ENCODE measurements at places on chromosomes 6 and 20.

- DNase-seq: no peak
These were observed 95.0 kb downstream of the ATRN start for GRCh38 chr20:3565851-3566250.

GRCh38 chr6:140052736-140053729 is 678.6 kb upstream of the CITED2 start:
- DNase-seq: no peak

DNA sequence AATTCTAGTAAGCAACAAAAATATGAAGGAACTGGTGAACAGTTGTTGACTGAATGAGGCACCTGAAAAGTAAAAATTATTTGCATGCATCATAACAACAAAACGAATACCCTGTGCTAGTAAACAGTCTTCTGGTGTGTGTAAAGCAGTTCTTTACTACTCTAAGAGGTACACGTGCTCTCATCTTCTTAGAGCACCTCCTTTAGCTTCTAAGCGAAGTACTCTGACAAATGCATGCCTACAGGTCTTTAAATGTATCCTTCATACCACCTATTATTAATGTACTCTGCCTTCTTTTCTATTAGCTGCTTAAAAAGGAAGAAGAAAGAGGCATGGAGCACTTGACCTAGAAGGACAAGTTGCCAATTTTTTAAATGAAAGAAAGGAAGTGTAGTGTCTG is 32.2 kb upstream of the MYB start:
- DNase-seq: no peak

DNA sequence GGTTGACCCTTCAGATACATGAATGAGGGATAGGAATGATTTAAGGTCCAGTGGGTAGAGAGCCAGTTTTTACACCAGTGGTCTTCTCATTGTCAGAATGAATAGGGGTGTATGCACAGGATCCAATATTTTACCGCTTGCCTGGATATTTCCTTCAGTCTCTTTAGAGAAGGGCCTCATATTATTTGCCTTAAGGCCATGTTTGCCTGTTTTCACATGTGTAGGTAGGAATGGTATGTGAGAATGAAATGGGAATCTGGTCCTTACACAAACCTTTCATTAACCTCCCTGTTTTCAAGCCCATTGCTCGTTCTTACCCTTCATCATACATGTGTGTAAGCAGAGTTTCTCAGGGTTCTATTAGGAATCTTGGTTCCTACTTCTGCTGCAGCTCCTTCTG is 62.4 kb downstream of the LIN28B start:
- no peak for DNase-seq

DNA sequence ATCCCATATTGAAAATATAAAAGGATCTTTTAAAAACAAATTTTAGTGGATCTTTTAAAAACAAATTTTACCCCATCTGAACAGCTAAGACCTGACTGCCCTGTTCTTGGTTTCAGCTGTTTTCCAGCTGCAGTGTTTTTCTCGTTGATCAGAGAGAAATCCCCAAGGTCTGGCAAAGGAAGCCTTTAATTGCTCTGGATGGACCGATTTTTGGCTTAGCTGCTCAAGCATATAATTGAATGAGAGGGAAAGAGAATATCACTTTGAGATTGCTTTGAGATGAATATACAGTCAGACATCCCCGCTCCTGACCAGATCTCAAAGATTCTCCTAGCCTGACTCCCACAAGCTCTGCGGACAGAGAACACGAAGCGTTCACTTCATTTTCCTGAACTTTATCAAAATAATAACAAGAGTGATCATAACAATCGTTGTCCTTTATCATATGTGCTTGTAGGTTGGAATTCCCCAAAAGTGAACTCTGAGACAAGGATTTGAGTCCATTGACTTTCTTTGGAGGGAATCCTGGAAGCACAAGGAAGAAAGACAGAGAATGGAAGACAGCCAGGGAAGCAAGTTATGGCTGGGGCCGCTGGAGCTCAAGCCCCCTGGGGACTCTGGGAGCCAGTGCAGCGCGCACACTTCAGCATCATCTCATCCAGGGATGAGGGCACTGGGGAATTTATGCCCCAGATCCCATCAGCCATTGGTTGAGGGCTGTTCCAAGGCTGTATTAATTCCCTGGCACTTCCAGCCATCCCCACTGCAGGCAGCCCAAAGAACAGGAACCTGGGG is 101.3 kb downstream of the SNX5 start:
- DNase-seq: no peak

GRCh38 chr6:91087908-91088307 is 501.0 kb upstream of the MAP3K7 start:
- DNase-seq: no peak

- no peak for DNase-seq
These were observed 93.1 kb downstream of the PRND start for GRCh38 chr20:4814696-4815252.

DNA sequence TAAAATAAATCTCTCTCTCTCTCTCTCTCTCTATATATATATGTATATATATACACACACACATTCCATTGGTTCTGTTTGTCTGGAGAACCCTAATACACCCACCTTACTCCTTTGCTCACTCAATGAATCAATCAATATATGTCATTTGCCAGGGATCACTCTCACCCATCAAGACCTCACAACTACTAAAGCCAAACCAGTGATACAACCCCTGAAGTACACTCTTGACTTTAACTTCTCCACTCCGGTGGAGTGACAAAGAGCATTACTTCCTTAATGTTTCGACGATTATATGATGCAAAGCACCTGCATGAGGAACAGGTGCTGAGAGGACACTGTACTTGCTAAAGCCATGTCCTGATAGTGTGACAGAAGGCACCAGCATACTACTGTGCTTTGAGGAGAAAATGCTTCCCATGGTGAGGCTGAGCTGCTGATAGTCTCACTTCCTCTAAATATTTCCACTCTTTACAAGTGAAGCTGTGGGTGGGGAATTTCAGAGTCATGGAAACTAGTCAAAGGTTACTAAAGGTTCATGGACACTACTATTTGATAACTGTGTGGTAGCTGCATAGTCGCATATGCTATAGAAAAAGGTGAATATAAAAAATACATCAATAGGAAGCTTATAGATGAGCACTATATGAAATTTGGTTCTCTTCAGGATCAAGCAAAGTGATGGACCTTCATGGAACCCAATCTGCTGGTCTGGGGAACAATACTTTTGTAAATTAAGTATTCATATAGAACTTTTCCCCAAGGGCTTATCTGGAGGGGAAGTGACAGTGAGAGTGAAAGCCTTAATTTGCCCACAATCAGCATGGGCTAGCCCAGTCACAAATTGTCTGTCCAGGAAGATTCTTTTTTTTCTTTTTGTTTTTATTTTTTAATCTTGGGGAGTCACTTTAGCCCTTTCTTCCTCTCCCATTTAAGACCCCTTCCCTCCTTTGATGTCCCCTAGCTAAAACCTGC is 141.9 kb upstream of the NEDD9 start:
- DNase-seq: no peak

DNA sequence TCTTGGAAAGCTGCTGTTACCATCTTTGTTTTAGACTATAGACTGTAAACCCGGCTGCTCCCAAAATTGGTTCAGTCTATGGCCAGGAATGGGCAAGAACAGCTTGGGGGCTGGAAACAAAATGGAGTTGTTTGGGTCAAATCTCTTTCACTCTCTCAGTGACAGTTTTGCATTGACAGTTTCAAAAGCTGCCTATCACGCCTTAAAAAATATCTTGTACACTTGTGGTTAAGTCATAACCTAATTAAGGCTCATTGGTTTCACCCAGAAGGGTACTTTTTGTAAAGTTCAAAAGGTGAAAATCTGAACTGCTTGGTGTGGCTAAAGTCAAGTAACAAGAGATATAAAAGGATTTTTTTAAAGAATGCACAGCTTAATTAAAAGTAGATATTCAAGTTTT is 76.1 kb upstream of the PRL start:
- no peak for DNase-seq

- DNase-seq: no peak
These were observed 63.6 kb downstream of the SSR1 start for GRCh38 chr6:7249391-7249790.

GRCh38 chr6:28880894-28881780 is 42.6 kb downstream of the TRIM27 start:
- DNase-seq: peak; percentile 81

- no peak for DNase-seq
These were observed 2.1 kb downstream of the TMEM14B start for GRCh38 chr6:10749734-10750133.

DNA sequence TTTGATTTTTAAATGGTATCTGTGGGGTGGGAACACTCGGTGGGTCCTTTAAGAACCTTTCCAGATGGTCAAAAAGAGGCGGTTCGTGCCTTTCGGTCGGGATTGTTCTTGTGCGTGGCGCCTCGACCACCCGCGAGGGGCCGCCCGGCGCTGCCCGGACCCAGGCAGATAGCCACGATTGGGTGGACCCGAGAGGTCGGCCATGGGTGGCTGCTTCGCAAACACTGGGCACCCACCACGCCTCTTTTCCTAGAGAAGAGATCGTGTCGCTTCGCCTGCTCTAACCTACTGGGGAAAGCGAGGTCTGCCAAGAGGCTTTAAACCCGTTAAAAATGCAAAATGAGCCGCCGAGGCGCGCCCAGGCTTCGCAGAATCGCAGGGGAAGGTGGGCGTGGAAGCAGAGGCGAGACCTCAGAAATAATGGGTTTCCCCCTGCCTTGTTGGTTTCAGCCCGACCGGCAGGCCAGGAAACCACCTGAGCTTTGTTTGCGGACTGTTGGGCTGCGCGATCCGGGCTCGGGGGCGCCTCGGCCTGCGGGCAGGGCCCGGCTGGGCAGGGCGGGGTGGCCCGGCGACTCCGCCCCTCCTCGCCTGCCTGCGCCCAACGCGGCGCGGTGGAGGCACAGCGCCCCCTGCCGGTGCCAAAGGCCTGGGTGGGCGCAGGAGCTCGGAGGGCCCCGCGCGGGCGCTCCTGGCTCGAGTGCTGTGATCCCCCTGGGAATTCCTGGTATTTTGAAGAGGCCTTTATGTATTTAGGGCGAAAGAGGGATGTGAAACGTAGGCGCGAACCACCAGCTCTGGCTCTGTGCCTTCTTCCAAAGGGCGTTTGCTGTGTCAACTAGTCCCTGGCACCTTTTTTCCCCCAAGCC is 1.6 kb downstream of the MARCKS start:
- DNase-seq: peak; percentile 91

GRCh38 chr6:52588710-52589091 is 11.8 kb upstream of the TRAM2 start:
- no peak for DNase-seq

- DNase-seq: no peak
These were observed 44.7 kb upstream of the CCND3 start for GRCh38 chr6:41986339-41986738.

DNA sequence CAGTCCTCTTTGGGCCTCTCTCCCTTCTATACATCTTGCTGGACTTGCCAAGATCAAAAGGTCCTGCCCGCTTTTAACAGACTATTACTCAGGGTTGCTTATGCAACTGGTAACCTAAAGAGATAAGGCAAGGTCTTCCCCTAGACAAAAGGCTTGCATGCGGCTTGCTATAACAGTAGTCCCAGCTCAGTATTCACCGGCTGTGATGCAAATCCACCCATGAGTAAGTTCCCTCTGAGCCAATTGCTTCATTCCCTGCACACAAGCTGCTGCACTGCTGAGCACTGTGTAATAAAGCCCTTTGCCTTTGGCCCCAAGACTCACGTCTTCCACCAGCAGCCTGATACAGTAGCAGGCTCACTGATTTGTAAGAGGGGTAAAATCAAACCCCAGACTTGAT is 363.8 kb downstream of the PRKN start:
- no peak for DNase-seq

GRCh38 chr6:106434530-106434929 is 74.0 kb downstream of the CRYBG1 start:
- DNase-seq: no peak

GRCh38 chr6:132041706-132042105 is 90.5 kb upstream of the CCN2 start:
- no peak for DNase-seq

Measured in uterus (tissue), 4 donors.